ENCODE measurements at places on chromosomes 3 and 15. TPM values are rescaled to one million over a fixed set of nuclear protein-coding genes. Genes with fewer than 3 reads are reported as not detected.

Gene OSBPL10
- 12.2 TPM for total RNA-seq

Gene GNAI2
- total RNA-seq: 218 TPM

Gene TMEM108
- total RNA-seq: 12.1 TPM

Gene HYAL2
- 114 TPM for total RNA-seq

Gene DUOXA2
- 0.52 TPM for total RNA-seq

Gene MCTP2
- 5.8 TPM for total RNA-seq

Gene LSG1
- total RNA-seq: 19.9 TPM

DNA sequence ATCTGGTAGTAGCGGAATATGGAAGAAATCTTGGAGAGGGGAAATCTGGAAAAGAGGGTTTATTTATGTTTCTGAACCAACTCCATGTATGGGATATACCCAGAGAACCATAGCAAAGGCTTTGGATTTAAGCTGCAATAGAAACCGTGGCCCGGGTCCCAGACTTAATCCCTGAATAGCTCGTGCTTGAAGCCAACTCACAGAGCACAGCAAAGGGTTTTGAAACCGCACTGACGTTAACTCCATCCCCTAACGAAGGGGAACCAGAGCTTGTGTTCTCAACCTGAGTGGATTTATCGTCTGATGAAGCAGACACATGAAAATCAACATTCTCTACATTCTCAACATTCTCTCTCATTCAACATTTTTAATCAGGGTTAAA lies 154.6 kb downstream of the APBA2 start:
- no peak overlapping the region for H3K4me3 ChIP-seq
- H3K27me3 ChIP-seq: no peaks in the 10 kb centered on the region
- peaks cover 10% of the 10 kb centered on the region for H3K4me1 ChIP-seq
- no peak overlapping the region for H3K27ac ChIP-seq

GRCh38 chr3:172701751-172702150 lies 9.1 kb downstream of the NCEH1 start:
- H3K27ac ChIP-seq: no peak overlapping the region
- H3K36me3 ChIP-seq: no peaks in the 10 kb centered on the region
- peaks cover 19% of the 10 kb centered on the region for H3K4me1 ChIP-seq
- no peaks in the 10 kb centered on the region for H3K27me3 ChIP-seq

DNA sequence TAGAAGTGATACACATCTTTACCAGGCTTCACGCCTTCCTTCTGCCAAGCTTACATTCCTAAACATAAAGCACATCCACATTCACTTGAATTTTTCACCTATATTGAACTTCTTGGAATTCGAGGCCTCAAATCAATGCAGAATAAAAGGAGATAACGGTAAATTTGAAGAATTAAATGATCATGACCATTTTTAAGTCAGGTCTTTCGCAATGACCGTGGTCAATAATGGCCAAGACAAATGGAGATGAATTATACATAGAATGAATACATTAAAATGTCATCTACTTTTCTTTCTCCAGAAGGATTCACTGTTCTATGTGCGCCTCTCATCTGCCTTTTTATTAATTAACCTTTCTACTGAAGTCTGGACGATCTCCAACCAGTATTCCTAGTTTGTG lies 5.3 kb upstream of the GOLGA8A start:
- H3K36me3 ChIP-seq: no peaks in the 10 kb centered on the region
- no peaks in the 10 kb centered on the region for H3K27me3 ChIP-seq
- no peak overlapping the region for H3K27ac ChIP-seq
- H3K4me3 ChIP-seq: no peak overlapping the region

DNA sequence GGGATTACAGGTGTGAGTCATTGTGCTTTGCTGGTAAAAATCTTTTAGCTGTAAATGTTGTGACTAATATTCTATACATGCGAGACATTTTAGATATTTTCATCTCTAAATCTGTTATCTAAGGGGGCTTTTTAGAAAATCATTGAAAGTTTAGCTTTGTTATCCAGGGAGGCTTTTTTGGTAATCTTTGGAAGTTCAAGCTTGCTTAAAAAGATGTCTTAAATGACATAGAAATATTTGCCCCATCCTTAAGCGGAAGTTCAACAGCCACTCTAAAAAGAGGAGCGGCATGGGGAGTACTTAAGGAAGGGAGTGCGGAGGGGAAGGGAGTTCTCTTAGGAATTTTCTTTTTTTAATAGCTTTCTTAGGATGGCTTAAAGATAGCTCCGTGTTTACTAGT lies 26.1 kb downstream of the DNAJC13 start:
- peaks cover 46% of the 10 kb centered on the region for H3K4me1 ChIP-seq
- no peak for DNase-seq
- H3K4me3 ChIP-seq: no peak overlapping the region
- H3K36me3 ChIP-seq: no peaks in the 10 kb centered on the region
- no peaks in the 10 kb centered on the region for H3K27me3 ChIP-seq
- H3K27ac ChIP-seq: no peak overlapping the region

- H3K27me3 ChIP-seq: no peaks in the 10 kb centered on the region
- H3K27ac ChIP-seq: no peak overlapping the region
- H3K4me3 ChIP-seq: no peak overlapping the region
- no peaks in the 10 kb centered on the region for H3K36me3 ChIP-seq
- peaks cover 17% of the 10 kb centered on the region for H3K4me1 ChIP-seq
These were observed 59.8 kb downstream of the ZNF860 start for GRCh38 chr3:32041316-32041715.

DNA sequence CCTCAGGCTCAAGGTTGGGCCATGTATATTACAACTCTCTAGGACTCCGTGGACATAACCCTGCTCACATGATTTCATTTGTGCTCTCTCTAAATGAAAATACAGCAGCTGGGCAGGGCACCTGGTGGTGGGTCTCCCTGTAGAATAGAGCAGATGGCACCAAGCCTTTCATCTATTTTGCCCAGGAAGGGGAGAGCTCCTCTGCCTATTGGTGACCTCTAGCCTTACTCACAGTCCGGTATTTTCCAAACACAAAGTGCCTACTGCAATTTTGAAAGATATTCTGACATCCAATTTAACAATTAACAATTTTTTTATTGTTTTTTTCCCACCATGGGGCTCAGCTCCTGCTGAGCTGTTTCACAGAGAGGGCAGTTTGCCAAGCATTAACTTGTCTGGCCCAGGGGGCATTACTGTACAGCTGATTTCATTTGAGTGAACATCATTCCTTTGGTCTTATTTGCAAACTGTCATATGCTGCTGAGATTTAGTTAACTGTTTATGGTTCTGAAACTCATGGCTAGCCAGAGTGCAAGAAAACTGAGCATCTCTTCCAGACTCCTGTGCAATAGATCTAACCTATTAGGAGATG lies 474.0 kb downstream of the EPHB1 start:
- H3K36me3 ChIP-seq: no peaks in the 10 kb centered on the region
- H3K4me3 ChIP-seq: no peak overlapping the region
- no peak for DNase-seq

Measured in esophagus muscularis mucosa (tissue), 4 donors.